ENCODE measurements at places on chromosomes 6 and 20. TPM values are rescaled to one million over a fixed set of nuclear protein-coding genes. Genes with fewer than 3 reads are reported as not detected.

Gene RAD21L1
- not detected for total RNA-seq

Gene LGSN
- total RNA-seq = not detected

Gene RAET1G
- not detected for total RNA-seq

Gene PRIM2
- total RNA-seq = 36.0 TPM

Gene APOM
- 2.2 TPM for total RNA-seq

Gene SASH1
- total RNA-seq = 1.0 TPM

Gene APOBEC2
- total RNA-seq = not detected

Gene NOL4L
- total RNA-seq = 10.9 TPM

Gene CCN6
- total RNA-seq = not detected

Gene TCP11
- total RNA-seq = not detected

Gene FGD2
- total RNA-seq = 1.3 TPM
